ENCODE measurements at places on chromosomes 13 and 19. TPM values are rescaled to one million over a fixed set of nuclear protein-coding genes. Genes with fewer than 3 reads are reported as not detected.

The OLFM2 gene
- 13.1 TPM for total RNA-seq

- H3K27me3 ChIP-seq: no peaks in the 10 kb centered on the region
- no peaks in the 10 kb centered on the region for H3K4me1 ChIP-seq
- no peak overlapping the region for H3K27ac ChIP-seq
- H3K36me3 ChIP-seq: no peaks in the 10 kb centered on the region
- no peak for DNase-seq
Measured at GRCh38 chr13:84400706-84401105, 518.4 kb upstream of the SLITRK1 start.

- H3K36me3 ChIP-seq: peaks cover 9% of the 10 kb centered on the region
- DNase-seq: no peak
- peaks cover 37% of the 10 kb centered on the region for H3K4me1 ChIP-seq
- no peak overlapping the region for H3K27ac ChIP-seq
- no peak overlapping the region for H3K4me3 ChIP-seq
Measured at GRCh38 chr19:45110851-45111266, 17.9 kb downstream of the PPP1R37 start.

GRCh38 chr19:15161028-15161984 lies 39.5 kb downstream of the NOTCH3 start:
- no peaks in the 10 kb centered on the region for H3K27me3 ChIP-seq
- H3K36me3 ChIP-seq: peaks cover 65% of the 10 kb centered on the region
- H3K4me1 ChIP-seq: no peaks in the 10 kb centered on the region
- no peak overlapping the region for H3K27ac ChIP-seq
- no peak overlapping the region for H3K4me3 ChIP-seq

GRCh38 chr13:113121928-113122471 lies 599 bp upstream of the F10 start:
- H3K27me3 ChIP-seq: peaks cover 6% of the 10 kb centered on the region
- H3K4me1 ChIP-seq: peaks cover 33% of the 10 kb centered on the region
- H3K27ac ChIP-seq: peak overlapping the region; percentile 79
- no peaks in the 10 kb centered on the region for H3K36me3 ChIP-seq
- H3K4me3 ChIP-seq: no peak overlapping the region

DNA sequence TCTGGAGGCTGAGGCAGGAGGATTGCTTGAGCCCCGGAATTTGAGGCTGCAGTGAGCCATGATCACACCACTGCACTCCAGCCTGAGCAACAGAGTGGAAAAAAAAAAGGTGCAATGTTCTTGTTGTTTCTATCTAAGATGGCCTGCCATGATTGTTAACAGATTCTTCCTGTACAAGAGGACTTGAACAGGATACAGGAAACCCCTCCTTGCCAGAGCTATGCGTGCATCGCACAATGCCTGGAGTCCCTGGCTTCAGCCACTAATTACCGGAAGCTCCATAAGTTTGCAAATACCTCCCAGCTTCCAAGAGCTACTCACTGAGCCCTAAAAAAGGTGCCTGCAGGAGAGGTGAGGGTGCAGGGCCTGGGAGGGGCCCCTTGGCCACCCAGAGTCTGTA lies 13.1 kb upstream of the HIF3A start:
- no peaks in the 10 kb centered on the region for H3K36me3 ChIP-seq
- H3K27me3 ChIP-seq: peaks cover 4% of the 10 kb centered on the region
- H3K4me3 ChIP-seq: no peak overlapping the region

DNA sequence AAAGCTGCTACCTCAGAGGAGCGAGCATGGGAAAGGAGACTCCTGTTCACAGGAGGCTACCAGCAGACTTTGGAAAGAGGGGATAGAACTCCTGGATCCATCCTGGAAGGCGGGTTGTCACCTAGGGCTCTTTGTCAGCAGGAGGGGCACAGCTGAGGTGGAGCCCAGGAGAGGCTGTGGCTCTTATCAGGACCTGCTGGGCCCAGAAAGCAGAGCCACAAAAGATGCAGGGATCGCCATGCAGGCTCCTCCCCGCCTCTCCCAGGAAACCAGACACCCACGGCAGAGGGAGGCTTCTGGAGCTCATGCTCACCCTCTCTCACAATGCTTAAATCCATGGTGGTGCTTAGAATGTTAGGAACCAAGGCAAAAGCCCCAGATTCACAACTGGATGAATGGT lies 994.2 kb downstream of the UQCRFS1 start:
- H3K4me3 ChIP-seq: no peak overlapping the region
- H3K27me3 ChIP-seq: no peaks in the 10 kb centered on the region
- H3K36me3 ChIP-seq: no peaks in the 10 kb centered on the region
- H3K4me1 ChIP-seq: no peaks in the 10 kb centered on the region

All from muscle of leg (tissue), 16 donors.